Activated T-cell treated with anti-CD3 and anti-CD28 coated beads for 1 hour (primary cell): ENCODE measurements at places on chromosomes 6 and 20.

DNA sequence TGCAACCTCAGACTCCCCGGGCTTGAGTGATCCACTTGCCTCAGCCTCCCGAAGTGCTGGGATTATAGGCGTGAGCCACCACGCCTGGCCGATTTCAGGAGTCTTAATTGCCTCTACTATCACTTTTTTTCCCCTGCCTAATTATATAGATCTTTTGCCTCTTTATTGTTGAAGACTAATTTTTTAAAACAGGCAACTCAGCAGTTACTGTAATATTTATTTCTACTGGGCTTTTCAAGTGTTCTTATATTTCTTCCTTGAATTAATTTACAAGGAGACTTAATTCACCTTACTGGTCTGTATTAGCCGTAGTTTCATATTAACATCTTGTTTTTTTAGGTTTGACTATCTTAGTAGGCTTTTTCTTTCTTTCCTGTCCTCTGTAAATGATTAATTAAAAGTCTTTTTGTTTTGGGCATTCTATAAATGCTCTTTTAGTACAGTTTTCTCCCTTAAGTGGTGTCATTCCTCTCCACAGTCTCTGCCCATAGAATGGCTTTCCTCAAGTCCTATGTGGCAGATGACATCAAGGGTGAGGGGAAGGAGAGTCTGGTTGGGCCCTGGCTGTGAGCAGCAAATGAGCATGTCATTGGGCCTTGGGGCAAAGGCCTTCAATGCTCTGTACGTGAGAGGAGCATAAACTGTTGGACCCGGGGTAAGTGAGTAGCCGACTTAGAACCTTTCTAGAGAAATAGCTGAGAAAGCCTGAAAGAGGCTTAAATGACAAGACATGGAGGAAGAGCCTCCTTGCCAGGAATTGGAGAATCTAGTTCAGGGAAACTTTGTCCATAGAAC is 36.0 kb downstream of the ANKS1A start:
- DNase-seq, result no peak

- no peak for DNase-seq
These were observed 175.6 kb downstream of the RNF144B start for GRCh38 chr6:18562726-18563125.

DNA sequence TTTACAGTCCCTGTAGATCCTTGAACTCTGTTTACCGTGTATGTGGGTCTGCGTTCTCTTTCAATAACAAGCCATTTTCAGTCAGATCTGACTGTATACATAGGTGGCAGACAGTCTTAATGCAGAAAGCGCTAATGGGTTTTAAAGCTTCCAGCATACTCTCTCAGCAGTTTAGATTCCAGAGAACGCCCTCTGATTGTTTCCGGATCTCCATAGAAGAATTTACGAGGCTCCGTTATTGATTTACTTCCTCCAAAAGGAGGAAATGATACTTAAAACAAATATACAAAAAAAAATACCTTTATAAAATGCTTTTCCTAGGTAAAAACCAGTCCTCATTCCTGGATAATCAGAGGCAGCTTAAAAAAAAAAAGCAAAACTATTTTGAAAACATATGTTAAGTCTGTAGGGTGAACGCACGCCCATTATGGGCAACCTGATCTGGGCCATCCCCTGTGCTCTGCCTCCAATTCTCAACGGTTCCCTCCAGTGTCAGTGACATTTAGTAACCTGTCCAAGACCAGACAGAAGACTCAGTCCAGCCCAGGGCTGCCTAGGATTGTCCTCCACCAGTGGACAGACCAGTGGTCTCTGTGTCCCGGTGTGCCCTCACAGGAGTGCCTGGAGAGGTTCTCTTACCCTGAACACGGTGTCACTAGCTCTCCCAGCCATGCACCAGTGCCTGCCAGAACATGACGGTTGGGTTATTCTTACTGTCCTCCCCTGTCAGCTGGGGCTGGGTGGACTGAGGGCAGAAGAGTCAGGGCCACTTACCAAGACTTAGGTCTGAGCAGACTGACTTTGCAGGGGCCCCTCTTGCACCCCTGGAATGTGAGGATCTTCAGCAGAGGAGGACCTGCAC is 217.3 kb downstream of the ARID1B start:
- DNase-seq, result no peak

DNA sequence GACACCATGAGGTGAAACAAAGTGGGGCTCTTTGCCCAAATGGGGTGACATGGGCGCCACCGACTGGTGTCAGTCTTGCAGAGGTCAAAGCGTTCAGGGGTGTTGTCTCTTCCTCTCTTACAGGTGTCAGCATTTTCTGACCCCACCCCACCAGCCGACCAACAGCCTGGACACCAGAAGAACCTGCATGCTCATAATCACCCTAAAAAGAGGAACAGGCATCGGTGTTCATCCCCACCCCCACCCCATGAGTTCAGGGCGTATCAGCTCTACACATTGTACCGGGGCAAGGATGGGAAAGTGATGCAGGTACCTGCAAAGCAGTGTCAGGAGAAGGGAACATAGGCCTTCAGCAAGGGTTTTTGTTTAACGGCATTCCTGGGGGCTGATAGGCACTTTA is 14.8 kb downstream of the LYRM2 start:
- no peak for DNase-seq

DNA sequence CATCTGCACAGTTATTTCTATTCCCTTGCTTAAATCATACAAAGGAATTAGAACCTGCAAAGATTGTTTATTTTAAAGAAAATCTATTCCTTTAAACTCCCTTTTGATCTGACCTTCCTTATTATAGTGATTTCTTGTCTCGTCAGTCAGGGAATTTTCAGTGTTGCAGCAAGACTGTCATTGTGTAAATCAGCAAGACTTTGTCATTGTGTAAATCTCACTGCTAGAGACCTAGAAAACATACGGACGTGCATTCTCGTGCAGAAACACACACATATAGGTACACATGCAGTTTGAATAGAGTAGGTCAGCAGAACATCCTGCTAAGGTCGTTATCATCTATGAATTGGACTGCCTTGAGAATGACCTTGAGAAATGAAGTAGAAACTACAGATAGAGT is 6.2 kb upstream of the SGK1 start:
- no peak for DNase-seq

- no peak for DNase-seq
These were observed 6.7 kb downstream of the MAK start for GRCh38 chr6:10831609-10832008.

DNA sequence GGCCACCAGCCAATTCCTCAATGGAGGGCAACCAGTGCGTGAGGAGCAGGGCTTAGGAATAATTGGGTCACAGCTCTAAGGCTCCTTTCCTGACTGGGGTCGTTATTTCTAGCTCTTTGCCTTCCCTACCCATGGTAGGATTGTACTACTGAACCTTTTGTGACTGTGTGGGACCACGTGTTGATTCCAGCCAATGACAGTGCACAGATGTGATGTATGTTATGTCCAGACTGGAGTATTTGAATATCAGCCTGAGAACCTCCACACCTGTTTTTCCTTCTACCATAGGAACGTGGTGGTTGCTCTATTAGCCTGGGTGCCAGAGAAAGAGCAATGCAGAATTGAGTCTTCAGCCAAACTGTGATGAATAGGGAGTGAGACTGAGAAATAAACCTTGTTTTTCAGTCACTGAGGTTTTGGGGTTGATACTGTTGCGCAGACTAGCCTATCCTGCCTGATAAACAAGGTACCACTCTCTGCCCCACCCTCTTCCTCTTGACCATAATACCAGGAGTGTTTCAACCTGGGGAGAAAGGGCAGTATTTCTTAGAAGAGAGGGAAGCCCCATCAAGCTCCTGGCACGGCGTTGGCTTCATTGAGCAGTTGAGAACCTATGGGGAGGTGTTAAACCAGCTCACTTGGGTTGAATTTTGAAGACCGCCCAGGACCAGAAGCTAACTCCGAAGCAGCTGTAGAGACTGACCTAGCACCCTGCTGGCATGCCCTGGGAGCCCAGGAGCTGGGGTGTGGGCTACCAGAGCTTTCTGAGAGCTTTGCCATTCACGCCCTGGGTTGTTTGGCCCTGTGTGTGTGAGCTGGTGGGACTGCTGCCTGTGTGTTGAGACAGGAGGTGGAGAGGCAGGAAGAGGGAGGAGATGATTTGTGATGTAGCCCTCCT is 105.5 kb upstream of the BACH2 start:
- no peak for DNase-seq

- DNase-seq, result no peak
These were observed 47.1 kb downstream of the SNAI1 start for GRCh38 chr20:50029697-50030461.

- DNase-seq, result no peak
These were observed 9.3 kb downstream of the NDRG3 start for GRCh38 chr20:36736451-36737182.

GRCh38 chr6:84095156-84095555 is 61.6 kb downstream of the MRAP2 start:
- no peak for DNase-seq

DNA sequence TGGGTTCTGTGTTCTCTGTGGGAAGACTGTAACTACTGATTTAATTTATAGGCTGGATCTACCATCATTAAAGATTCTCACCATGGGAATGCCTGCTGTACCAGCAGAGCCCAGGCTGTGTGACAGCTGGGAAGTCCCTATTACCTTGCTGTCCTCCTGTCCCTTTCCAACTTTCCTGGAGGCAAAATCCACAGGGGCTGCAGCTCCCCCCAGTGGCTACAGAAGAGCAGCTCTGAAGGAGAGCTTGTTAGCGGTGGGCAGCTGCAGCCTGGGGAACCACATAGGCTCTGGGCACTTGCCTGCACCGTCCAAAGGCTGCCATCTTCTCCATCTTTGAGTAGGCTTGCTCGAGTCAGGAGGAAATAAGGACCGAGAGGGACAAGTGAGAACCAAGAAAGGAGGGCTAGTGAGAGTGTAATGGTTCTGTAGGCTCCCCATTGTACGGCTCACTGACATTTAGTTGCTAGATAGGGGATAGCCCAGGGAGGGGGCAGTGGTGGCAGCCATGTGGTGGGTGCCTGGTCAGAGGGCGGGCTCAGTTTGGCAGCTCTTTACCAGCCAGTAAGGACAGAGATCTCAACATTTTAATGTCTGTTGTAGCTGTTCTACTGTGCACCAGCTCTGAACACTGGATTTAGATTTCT is 155.1 kb upstream of the MLIP start:
- DNase-seq, result no peak

- no peak for DNase-seq
These were observed 2.4 kb downstream of the SNAI1 start for GRCh38 chr20:49985157-49985556.

GRCh38 chr6:146891615-146892265 is 293.0 kb downstream of the ADGB start:
- no peak for DNase-seq

DNA sequence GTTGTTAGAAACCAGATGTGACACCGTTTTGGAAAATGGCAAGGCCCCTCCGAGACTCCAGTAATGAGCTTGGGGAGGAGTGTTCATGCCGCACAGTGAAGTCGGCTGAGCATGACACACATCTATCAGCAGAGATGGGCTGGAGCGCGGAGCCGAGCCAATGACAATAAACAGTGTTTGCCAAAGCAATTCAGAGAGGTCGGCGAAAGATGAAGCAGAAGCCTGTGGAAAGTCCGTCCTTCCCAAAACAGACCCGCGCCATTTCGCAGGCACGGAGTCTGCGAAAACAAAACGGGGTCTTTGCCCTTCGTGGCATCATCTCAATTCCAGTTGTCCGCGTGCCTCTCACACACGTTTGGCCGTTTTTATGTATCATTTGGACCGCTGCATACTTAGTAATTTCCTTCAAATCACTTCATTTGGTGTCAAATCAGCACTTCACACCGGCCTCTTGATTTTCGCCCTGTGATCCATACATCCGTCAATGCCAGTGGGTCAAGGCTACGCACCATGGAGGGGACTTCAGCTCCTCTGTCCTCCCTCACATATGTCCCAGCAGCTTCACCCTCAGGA is 71.3 kb downstream of the SULF2 start:
- no peak for DNase-seq

DNA sequence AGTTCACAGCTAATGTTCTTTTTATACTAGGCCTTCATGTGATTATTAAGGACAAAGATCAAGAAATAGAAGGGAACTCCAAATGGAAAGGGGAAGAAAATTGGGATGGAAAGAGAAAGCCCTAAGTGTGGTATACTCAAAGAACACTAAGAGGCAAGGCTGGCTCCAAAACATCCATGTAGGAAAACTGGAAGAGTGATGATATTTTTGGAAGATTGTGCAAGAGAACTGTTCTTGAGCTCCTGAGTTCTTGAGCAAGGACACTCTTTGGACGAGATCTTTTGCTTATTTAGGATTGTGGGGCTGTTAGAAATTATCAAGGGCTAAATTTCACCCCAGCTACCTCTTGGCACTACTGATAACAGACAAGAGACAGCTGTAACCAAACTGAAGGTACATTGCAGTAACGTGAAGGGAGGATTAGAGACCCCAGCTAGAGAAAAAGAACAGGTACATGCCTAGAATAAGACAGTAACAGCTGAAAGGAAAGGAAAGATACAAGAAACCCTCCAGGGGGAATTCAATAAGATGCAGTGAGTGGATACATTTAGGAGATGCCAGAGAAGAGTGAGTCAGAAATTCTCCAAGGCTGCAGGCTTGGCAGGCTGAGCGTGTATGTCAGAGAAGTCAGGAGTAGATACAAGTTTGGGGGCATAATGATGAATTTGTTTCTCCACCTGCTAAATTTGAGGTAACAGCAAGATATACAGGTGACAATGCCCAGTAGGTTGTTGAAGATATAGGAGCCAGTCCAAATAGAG is 69.7 kb downstream of the CBLN4 start:
- no peak for DNase-seq

DNA sequence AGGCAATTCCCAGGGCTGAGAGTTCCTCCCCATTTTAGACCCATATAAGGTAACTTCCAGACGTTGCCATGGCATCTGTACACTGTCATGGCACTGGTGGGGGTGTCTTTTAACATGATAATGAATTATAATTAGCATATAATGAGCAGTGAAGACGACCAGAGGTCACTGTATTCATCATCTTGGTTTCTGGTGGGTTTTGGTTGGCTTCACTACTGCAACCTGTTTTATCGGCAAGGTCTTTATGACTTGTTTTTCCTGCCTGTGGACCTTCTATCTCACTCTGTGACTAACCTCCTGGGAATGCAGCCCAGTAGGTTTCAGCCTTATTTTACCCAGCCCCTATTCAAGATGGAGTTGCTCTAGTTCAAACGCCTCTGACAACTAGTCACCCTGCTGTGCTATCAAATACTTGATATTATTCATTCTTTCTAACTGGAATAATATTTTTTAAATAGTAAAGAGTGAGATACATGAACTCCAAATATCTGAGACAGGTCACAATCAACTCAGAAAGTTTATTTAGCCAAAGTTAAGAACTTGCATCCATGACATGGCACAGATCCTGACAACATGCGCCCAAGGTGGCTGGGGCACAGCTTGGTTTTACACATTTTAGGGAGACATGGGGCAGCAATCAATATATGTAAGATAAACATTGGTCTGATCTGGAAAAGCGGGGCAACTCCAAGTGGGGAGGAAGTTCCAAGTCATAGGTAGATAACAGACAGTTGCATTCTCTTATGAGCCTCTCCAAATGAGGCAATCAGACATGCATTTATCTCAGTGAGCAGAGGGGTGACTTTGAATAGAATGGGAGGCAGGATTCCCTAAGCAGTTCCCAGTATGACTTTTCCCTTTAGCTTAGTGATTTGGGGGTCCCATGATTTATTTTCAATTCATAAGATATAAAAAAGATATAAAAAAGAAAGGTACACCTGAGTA is 1.2 kb upstream of the UFL1 start:
- DNase-seq, result no peak
